ENCODE measurements at places on chromosomes 7 and 10. TPM values are rescaled to one million over a fixed set of nuclear protein-coding genes. Genes with fewer than 3 reads are reported as not detected.

GPR158 gene
- not detected for total RNA-seq

NOM1 gene
- total RNA-seq: 4.1 TPM

WNT2 gene
- 0.19 TPM for total RNA-seq

NAT16 gene
- not detected for total RNA-seq

HECW1 gene
- total RNA-seq: not detected

CDHR1 gene
- total RNA-seq: 0.55 TPM

GPR15LG gene
- total RNA-seq: not detected

TAS2R4 gene
- total RNA-seq: not detected

ADAM22 gene
- total RNA-seq: 1.9 TPM

CHN2 gene
- total RNA-seq: 6.6 TPM

PITRM1 gene
- 68.3 TPM for total RNA-seq

Data from right atrium auricular region (tissue), 2 donors.